NCI-H1048 (cell line): ENCODE measurements at places on chromosomes 2 and 18.

GRCh38 chr2:235162082-235162836 is 210.4 kb downstream of the SH3BP4 start:
- DNase-seq = no peak

DNA sequence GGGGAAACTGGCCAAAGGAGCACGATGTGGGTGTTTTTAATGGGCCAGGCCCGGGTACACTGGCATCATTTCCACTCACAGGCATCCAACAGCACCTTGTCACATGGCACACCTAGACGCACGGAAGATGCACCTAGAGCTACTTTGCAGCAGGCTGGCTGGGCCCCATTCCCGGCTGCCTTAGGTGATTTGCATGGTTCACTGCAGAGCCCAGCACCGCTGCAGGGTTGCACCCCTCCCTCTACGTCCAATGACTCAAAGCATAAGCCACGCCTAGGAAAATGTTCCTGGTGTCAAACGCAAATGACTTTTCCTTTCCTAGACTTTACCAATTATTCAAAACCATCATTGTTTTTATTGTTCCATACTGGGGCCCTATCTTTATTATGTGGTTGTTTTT is 222.9 kb downstream of the EIPR1 start:
- no peak for DNase-seq

DNA sequence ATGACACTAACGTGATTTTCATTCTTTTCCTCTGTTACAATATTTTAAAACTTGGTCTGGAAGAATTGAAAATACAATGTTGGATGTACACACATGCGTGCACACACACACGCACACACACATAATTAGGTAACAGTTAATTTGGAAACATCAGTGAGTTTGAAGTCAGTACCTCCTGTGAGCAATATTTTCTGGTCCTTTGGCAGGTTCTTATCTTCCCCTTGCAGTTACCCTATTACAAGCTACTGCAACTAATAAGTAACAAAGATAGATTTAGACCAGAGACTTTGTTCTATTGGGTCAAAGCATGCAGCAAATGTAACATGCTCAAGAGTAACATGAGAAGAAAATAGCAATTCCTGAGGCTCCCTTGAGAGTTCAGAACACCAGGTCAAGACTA is 73.3 kb downstream of the ZNF385B start:
- no peak for DNase-seq

DNA sequence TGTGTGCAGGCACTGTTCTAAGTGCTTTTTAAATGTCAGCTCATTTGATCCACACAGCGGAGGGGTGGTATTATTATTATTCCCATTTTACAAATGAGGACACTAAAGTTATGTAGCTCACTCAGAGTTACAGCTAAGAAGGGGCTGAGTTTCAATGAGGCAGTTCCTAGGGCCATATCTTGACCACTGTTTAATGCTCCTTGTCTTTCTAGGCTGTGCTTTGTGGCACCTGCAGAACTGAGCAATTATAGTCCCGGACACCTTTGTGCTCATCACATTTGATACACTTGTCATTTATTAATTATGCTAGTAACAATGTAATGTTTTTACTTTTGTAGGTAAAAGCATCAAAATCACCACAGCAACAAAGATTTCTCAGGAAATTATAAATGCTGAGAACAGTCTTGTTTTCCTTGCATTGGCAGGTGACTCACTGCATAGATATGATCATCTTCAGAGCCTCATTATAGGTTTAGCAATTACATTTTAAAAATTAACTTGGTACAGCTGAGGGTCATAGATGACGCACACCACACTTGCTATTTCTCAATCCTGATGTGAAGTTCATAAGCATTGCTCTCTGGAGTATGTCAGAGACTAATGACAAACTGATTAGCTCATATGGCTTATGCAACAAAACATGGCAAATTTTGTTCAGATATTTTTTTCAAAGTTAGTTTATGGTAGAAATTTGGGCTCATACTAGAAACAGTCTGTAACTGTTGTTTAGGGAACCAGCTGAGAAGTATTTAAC is 366.8 kb downstream of the TGIF1 start:
- DNase-seq = no peak

GRCh38 chr2:25368660-25369059 is 26.9 kb upstream of the DNMT3A start:
- no peak for DNase-seq

DNA sequence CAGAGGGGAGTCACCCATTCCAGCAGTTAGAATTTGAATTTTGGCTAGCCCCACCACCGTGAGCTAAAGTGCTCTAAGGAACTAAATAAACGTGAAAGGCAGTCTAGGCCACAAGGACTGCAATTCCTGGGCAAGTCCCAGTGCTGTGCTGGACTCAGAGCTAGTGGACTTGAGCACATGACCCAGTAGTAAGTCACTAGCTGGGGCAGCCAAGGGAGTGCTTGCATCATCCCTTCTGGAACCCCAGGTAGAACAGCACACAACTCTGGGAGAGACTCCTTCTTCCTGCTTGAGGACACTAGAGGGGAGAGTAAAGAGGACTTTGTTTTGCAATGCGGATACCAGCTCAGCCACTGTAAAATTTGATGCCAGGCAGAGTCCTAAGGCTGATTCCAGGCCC is 672.2 kb downstream of the CPS1 start:
- DNase-seq = no peak

DNA sequence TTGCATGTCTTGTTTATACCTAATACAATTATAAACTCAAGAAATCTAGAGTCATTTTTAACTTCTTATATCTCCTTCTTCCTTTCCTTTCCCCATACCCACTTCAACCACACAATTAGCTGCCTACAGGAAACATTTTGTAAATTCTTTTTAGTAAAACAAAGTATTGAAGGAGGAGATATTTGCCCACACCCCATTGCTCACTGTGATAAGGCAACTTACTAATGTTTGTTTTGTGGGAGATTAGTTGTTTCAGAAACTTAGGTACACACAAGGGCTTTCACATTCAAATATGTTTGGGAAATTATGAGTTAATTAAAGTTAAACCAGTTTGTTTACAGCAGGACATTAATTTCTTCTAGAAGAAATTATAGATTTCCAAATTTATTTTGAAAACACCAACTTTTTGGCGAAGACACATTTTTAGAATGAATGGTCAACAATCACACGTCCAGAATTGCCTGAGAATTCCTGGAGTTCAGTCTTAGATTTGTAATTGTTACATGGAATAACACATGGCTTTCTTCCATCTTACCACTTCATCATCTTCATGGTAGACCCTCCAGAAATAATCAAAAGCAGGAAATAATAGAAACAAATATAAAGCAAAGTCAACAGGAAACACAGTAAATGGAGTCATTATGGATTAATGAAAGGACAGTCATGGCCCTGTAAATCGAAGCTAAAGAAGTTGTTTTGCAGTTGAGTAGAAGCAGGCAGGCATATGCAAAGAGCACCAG is 62.5 kb upstream of the RAB27B start:
- no peak for DNase-seq

DNA sequence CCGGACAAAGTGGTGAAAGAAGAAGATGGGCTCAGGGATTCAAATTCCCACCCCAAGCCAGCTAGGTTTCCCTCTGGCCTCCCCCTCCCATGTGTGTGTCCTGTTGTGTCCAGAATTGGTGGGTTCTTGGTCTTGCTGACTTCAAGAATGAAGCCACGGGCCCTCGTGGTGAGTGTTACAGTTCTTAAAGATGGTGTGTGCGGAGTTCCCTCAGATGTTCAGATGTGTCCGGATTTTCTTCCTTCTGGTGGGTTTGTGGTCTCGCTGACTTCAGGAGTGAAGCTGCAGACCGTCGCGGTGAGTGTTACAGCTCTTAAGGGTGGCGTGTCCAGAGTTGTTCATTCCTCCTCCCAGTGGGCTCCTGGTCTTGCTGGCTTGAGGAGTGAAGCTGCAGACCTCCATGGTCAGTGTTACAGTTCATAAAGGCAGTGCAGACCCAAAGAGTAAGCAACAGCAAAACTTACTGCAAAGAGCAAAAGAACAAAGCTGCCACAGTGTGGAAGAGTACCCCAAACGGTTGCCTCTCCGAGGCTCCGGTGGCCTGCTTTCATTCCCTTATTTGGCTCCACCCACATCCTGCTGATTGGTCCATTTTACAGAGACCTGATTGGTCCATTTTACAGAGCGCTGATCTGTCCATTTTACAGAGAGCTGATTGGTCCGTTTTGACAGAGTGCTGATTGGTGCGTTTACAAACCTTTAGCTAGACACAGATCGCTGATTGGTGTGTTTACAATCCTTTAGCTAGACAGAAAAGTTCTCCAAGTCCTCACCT is 37.7 kb upstream of the KLF11 start:
- no peak for DNase-seq

DNA sequence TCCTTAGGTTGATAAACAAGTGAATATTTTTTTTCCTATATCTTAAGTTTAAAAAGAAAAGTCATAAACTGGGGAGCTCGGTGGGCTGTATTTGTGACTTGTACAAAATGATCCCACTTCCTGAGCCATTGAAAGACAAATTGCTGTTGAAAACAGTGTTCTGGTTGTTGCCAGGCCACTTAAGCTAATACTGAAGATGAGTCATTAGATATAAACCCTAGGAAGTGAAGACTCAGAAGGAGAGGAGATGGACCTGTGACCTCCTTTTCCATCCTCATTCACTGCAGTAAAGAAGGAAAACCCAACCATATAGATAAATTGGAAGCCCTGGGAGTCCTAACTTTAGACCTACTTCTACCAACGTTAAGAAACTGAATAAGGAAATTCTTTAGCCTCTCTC is 46.2 kb upstream of the SERPINE2 start:
- no peak for DNase-seq

- DNase-seq = no peak
Observed at GRCh38 chr2:217835931-217836891, 166.6 kb downstream of the TNS1 start.

DNA sequence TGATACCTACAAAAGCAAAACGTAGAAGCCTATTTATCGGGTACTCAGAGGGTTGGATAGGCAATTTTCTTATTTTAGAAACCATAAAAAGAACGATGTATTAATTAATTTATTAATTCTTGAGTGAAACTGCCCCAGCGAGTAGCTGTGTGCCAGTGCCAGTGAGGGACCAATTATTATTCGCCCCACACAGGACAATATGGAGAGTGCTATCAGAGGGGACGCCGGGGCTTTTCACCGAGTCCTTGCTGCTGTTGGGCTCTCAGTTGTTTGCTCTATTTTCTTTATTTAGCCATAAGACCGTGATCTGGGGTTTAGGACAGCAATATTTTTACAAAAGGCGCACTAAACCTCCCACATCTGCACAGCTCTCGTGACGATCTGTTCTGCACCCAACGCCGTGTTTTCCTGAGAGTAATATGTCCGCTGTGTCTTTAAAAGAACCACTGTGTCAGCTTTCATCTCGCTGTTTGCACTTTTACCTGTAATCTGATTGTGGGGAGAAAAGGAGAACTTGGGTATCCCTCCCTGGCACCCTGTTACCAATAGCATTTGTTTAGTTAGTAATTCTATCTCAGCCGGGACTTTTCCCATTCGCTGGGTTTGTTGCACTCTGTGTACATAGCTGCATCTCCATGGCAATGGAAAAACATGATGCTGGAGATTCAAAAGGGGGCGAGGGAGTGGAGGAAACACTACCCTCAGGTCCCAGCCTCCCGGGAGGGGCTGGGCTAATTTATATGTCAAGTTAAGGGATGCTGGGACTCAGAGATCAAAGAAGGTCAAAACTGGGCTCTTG is 30.1 kb upstream of the ZNF516 start:
- no peak for DNase-seq

GRCh38 chr2:168944065-168944464 is 43.0 kb downstream of the G6PC2 start:
- no peak for DNase-seq

GRCh38 chr2:216761133-216761532 is 65.8 kb upstream of the IGFBP5 start:
- DNase-seq = no peak

DNA sequence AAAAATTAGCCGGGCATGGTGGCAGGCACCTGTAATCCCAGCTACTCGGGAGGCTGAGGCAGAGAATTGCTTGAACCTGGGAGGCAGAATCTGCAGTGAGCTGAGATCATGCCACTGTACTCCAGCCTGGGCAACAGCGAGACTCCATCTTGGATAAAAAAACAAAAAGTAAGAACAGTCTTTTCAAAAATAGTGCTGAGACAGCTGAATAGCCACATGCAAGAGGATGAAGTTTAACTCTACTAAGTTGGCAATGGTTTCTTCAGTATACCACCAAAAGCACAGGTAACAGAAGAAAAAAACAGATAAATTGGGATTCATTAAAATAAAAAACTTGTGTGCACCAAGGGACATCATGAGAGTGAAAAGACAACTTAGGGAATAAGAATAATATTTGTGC is 112.4 kb downstream of the HS6ST1 start:
- no peak for DNase-seq
